Esophagus muscularis mucosa (tissue), 4 donors: ENCODE measurements at places on chromosomes 6 and 20. TPM values are rescaled to one million over a fixed set of nuclear protein-coding genes. Genes with fewer than 3 reads are reported as not detected.

DNA sequence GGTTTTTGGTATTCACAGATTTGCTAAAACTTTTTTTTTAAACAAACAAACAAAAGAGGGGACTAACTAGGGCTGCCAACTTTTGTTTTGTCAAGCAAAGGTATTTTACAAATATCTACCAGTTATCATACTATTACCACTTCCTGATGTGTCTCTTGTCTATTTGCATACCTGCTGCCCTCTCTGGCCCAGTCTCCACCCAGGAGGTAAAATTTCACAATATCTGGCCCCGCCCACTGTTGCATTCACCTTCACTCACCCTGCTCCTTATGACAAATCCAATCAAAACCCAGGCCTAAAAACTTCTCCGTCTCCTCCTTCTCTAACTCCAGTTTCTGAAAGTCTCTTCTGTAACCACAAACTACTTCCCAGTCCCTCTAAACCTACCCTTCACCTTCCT is 82.2 kb downstream of the TRERF1 start:
- no peak overlapping the region for H3K4me3 ChIP-seq
- H3K36me3 ChIP-seq = no peaks in the 10 kb centered on the region
- no peak for DNase-seq
- H3K27ac ChIP-seq = no peak overlapping the region

DNA sequence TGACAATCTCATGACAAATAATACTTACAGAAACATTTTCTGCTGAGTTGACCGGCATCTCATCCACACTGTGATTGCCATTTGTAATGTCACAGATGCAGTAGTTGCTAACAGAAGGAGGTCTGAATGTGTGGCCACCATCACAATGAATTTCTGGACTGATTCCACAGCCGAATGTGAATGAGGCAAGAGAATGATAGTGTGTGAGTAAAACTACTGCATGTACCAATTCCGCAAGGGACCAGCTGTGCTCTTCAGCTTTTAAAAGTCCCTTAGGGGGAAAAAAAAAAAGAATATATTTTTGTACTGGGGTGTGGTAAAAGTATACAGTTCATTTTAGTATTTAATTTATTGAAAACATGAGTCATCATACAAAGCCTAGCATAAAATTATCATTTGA is 96.2 kb downstream of the SESN1 start:
- no peak overlapping the region for H3K4me3 ChIP-seq
- peaks cover 77% of the 10 kb centered on the region for H3K36me3 ChIP-seq
- no peaks in the 10 kb centered on the region for H3K27me3 ChIP-seq
- DNase-seq = no peak

DNA sequence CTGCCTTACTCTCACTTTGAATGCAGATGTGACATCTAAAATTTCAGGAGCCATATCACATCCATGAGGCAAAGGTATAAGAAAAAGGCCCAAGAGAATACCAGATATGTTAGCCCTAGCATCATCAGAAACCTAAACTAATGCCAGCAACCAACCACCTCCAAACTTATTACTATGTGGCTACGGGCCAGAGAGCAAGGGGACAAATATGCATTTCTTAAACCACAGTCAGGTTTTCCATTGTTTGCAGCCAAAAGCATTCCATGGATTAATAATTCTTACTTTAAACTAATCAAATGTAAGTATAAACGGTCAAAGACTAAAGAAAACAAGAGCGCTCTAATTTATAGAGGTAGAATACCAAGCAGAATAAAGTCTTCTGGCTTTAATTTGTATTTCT is 84.7 kb downstream of the TASP1 start:
- no peak overlapping the region for H3K4me3 ChIP-seq
- no peak for DNase-seq
- no peaks in the 10 kb centered on the region for H3K27me3 ChIP-seq
- no peaks in the 10 kb centered on the region for H3K4me1 ChIP-seq
- no peaks in the 10 kb centered on the region for H3K36me3 ChIP-seq

DNA sequence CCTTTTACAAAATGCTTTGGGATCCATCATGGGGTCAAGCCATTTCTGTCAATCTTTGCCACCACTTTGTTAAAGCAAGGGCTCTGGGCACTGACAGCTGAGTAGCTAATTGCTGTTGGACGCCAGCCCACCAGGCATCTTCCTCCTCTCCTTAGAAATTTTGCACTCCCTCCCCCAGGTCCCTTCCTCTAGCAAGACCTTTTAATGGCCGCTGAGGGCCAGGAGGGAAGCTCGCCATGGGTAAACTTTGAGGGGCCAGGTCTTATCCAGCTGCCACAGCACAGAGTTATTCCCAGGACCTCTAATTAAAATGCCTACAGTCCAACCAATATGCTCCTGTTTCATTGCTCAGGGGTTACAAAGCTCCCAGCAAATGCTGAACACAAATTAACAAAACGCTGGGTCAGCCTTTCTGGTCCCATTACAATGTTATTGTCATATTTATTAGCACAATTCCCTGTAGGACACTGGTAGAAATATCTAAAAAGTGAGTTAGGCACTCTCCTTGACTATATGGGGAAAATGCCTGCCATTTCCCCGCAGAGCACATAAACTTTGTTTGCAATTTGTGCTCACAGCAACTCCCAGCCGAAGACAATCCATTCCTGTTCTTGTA is 16.8 kb downstream of the SCML4 start:
- no peak overlapping the region for H3K27ac ChIP-seq
- H3K4me1 ChIP-seq = no peaks in the 10 kb centered on the region
- H3K27me3 ChIP-seq = no peaks in the 10 kb centered on the region
- no peaks in the 10 kb centered on the region for H3K36me3 ChIP-seq

The RSPH9 gene
- total RNA-seq = not detected

The GCNT2 gene
- total RNA-seq = 23.2 TPM

The OPRM1 gene
- total RNA-seq = 1.2 TPM

The TFAP2A gene
- 3.0 TPM for total RNA-seq

The SIRPB1 gene
- total RNA-seq = 4.0 TPM
